Renal cortex interstitium (tissue), 15 donors: ENCODE measurements at places on chromosomes 5 and 9.

DNA sequence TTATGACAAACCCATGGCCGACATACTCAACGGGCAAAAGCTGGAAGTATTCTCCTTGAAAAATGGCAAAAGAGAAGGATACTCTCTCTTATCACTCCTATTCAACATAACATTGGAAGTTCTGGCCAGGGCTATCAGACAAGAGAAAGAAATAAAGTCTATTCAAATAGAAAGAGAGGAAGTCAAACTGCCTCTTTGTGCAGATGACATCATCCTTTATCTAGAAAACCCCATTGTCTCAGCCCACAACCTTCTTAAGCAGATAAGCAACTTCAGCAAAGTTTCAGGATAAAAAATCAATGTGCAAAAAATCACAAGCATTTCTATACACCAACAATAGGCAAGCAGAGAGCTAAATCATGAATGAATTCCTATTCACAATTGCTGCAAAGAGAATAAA, 1799.9 kb upstream of the ACO1 start:
- no peak for DNase-seq

DNA sequence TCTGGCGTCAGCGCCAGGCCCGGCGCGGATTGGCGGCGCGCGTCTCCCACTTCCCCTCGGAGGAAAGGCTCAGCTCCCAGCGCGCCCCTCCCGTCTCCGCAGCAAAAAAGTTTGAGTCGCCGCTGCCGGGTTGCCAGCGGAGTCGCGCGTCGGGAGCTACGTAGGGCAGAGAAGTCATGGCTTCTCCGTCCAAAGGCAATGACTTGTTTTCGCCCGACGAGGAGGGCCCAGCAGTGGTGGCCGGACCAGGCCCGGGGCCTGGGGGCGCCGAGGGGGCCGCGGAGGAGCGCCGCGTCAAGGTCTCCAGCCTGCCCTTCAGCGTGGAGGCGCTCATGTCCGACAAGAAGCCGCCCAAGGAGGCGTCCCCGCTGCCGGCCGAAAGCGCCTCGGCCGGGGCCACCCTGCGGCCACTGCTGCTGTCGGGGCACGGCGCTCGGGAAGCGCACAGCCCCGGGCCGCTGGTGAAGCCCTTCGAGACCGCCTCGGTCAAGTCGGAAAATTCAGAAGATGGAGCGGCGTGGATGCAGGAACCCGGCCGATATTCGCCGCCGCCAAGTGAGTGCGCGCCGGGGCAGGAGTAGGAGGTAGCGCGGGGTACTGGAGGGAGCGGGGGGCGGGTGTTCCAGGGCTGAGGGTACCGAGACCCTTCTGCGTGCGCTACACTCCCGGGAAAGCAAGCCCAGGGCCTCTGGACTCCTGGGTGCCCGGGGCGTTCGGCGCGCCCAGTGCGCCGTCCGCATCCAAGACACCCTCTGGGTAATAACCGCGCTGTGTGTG, at the start of gene MSX2:
Gene MSX2 (plus strand): TSS at position 99 of the 777 bp plus-strand sequence. CDS start 78 bp downstream, at position 177.
- DNase-seq = peak; percentile 80

DNA sequence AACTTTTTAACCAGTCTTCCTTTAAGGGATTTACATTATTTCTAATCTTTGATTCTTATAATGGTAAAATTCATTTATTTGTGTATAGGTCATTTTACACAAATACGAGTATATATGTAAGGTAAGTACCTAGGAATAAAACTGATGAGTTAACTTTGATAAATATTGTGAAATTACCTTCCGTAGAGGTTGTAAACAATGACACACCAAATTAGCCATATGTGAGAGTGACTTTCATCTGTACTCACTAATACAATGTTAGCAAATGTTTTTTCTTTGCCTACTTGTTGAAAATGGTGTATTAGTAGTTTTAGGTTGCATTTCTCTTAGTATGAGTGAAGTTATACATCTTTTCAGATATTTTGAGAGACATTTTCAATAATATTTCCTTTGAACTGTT, 42.6 kb upstream of the TSLP start:
- no peak for DNase-seq

- DNase-seq = no peak
Observed at GRCh38 chr9:134969156-134970045, 51.7 kb upstream of the FCN1 start.

GRCh38 chr9:134123764-134124128, 12.1 kb upstream of the WDR5 start:
- DNase-seq = no peak

DNA sequence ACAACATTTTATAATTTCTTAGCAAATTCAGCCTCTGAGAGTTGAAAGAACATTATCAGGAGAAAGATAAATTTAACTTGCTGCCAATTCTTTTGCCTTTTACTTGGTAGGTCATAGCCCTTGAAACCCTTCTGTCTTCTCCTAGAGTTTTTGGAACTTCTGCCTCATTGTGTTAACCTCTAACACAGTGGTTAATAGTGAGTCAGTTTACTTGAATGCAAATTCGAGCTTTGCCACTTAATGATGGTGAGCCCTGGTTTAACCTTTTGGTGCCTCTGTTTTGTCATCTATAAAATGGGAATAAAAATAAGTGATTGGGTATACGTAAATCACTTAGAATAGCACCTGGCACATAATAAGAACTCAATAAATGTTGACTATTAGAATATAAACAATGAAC, 1.8 kb upstream of the INIP start:
- no peak for DNase-seq

DNA sequence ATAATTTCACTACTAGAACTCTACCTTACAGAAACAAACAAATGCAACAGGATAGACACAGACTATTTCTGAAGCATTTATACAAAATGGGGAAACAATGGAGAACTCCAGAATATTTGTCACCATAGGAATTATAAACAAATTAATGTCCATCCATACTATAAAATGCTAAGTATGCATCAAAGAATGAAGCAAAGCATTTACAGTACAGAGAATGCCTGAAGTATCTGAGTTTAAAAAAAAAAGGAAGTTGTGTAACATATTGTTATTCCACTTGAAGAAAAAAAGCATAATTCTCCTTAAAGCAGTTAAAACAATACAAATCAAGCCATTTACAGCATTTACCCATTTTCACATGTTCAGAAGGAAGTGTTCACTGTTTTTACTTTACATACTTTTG, 53.0 kb downstream of the DROSHA start:
- no peak for DNase-seq
